ENCODE measurements at places on chromosomes 7 and 10. TPM values are rescaled to one million over a fixed set of nuclear protein-coding genes. Genes with fewer than 3 reads are reported as not detected.

DNA sequence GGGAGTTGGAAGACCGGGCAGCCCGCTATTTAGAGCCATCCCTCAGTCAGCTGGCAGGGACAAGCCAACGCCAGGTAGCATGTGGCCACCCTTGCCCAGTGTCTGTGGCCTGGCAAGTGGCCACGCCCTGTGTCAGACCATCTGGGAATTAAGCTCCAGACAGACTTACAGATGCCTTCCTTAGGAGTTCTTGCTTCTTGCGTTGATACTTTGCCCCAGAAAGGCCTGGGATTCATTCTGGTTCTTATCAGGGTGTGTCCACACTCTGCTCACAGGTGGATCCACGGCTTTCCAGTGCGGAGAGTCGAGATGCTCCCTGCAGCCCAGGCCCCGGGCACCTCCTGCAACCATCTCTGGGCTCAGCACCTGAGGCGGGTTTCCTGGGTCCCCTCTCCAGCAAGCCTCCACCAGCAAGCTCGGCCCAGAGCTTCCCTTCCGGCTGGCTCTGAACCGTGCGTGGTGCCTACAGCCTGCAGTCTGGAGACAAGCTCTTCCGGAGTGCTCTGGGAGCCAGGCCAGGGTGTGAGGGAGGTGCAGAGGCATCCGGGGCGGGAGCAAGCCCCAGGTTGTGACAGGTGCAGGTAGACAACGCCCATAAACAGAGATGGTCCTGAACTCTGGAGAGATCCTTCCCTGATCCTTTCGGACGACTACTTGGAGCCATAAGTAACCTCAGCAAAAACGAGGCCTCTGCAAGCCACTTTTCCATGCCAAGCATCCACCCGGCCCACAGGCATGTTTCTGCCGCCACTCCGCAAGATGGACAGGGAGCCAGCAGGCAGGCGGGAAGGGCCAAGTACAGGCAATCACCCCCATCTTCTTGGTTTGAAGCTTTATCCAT is 32.3 kb upstream of the PPIF start:
- H3K4me3 ChIP-seq = no peak overlapping the region
- H3K36me3 ChIP-seq = peaks cover 42% of the 10 kb centered on the region
- H3K27ac ChIP-seq = no peak overlapping the region

GRCh38 chr10:24396396-24396795 is 187.5 kb downstream of the KIAA1217 start:
- DNase-seq = no peak
- no peaks in the 10 kb centered on the region for H3K27me3 ChIP-seq
- H3K36me3 ChIP-seq = no peaks in the 10 kb centered on the region
- no peaks in the 10 kb centered on the region for H3K4me1 ChIP-seq
- H3K4me3 ChIP-seq = no peak overlapping the region
- H3K27ac ChIP-seq = no peak overlapping the region

DNA sequence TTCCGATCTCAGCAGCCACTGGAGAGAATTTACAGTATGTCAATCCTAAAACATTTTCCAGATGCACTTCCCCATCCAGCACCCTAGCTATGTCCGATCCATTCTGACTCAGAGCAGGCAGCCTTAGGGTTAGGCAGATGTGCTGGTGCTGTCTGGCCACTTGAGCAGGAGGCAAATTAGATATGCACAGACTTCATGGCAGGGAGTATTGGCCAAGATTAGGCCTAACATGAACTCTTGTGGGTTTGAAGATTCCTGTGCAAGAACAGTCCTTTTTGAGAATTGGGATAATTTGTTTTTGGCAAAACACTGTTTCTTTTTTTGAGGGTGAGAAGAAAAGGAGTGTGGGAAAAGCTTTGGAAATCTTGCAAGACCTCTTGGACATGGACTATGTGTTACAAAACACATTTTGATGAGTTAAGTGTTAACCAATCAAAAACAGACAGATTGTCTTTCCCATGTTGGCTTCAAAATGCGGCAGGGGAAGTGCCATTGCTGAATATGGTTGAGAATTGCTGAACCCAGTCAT is 218.6 kb upstream of the INHBA start:
- no peaks in the 10 kb centered on the region for H3K27me3 ChIP-seq
- no peak overlapping the region for H3K27ac ChIP-seq
- DNase-seq = no peak
- no peaks in the 10 kb centered on the region for H3K4me1 ChIP-seq
- no peak overlapping the region for H3K4me3 ChIP-seq
- H3K36me3 ChIP-seq = no peaks in the 10 kb centered on the region

- H3K27ac ChIP-seq = no peak overlapping the region
- no peak for DNase-seq
- no peaks in the 10 kb centered on the region for H3K36me3 ChIP-seq
- no peak overlapping the region for H3K4me3 ChIP-seq
Observed at GRCh38 chr10:119518176-119518575, 24.3 kb downstream of the RGS10 start.

DNA sequence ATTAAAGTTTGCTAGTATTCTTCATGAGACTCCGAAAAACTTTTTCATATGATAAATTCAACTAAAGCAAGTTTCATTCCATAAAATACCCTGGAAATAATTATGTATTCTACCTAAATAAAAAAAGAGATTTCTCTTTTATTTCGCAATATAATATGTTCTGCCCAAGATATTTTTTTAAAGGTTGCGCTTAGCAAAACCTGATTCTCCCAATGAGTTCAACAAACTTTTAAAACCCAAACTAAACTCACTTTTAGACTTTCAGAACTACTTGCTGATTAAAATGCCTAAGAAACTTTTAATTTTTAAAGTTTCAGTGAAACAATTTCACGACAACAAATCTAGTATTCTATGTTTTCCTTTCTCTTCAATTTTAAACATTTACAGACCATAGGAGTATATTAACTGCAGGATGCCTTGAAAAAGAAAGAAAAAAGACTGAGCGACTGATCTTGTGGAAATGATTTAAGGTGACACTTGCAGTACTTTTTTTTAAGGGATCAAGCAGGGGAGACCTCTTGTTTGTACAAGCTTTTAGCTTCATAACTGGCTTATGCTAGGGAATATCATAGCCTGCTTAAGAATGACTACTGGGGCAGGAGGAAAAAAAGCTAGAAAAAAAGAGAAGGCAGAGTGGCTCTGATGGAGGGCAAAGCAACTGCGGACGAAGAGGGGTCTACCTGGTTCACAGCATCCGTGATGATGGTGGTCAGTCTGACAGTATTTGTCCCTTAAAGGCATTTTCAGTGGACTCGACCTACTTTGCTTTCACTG is 1.5 kb downstream of the ZNF800 start:
- no peaks in the 10 kb centered on the region for H3K27me3 ChIP-seq
- peak overlapping the region; percentile 95 for H3K27ac ChIP-seq
- no peak for DNase-seq
- H3K4me3 ChIP-seq = peak overlapping the region; percentile 97
- no peaks in the 10 kb centered on the region for H3K4me1 ChIP-seq

- no peak overlapping the region for H3K4me3 ChIP-seq
- no peaks in the 10 kb centered on the region for H3K4me1 ChIP-seq
- H3K36me3 ChIP-seq = peaks cover 36% of the 10 kb centered on the region
- peak overlapping the region; percentile 49 for H3K27ac ChIP-seq
- no peak for DNase-seq
Observed at GRCh38 chr10:97648562-97649404, 8.3 kb downstream of the PI4K2A start.

DNA sequence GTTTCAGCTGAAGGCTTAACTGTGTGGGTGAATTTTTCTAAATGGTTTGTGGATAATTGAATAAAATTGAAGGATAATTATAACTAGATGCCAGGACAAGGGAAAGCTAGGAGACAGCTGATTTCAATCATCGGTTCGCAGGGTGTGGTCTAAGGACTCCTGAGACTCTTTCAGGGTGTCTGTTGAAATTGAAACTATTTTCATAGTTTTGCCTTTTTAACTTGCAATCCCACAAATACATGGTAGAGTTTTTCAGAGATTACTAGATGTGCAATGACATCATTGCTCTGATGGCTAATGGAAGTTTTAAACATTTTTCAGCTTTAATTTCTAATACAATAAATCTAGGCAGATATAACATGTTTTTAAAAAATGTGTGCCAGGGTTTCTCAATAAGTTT is 18.5 kb downstream of the TRUB1 start:
- H3K27ac ChIP-seq = no peak overlapping the region
- H3K27me3 ChIP-seq = no peaks in the 10 kb centered on the region
- H3K4me1 ChIP-seq = no peaks in the 10 kb centered on the region
- no peaks in the 10 kb centered on the region for H3K36me3 ChIP-seq
- H3K4me3 ChIP-seq = no peak overlapping the region

- no peaks in the 10 kb centered on the region for H3K36me3 ChIP-seq
- H3K27me3 ChIP-seq = no peaks in the 10 kb centered on the region
- DNase-seq = no peak
- no peak overlapping the region for H3K4me3 ChIP-seq
Observed at GRCh38 chr7:618539-619367, 99.1 kb upstream of the PDGFA start.

- peak; percentile 86 for DNase-seq
- H3K27me3 ChIP-seq = no peaks in the 10 kb centered on the region
- H3K27ac ChIP-seq = peak overlapping the region; percentile 35
- H3K4me1 ChIP-seq = no peaks in the 10 kb centered on the region
Observed at GRCh38 chr10:103645141-103646054, 151.9 kb downstream of the NEURL1 start.

DNA sequence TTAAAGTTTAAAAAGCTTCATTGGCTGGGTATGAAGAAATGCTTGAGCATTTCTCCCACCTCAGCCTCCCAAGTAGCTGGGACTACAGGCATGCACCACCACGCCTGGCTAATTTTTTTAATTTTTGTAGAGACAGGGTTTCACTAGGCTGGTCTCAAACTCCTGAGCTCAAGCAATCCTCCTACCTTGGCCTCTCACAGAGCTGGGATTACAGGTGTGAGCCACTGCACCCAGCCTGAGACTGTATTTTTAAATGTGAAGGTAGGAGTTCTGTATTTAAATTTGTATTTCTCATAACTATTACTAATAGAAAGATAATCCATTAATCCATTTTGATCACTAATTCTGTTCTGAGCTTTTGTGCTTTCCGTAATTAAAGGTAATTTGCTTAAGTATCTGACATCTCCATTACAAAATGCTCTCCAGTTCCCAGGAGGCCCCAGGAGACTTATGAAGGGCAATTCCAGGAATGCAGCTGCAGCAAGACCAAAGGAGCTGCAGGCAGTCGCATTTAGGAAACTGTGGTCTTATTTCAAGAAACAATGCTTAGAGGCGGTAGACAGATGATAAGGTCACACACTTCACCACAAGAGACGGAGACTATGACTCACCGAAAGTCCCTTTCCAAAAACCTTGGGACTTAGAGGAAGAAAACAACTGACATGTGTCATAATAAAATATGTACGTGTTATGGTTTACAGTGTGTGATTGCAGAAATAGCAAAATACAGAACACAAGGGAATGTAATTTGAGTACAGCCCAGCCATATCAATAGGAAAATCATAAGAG is 23.3 kb downstream of the YAE1 start:
- H3K27me3 ChIP-seq = no peaks in the 10 kb centered on the region
- no peak overlapping the region for H3K27ac ChIP-seq
- no peak overlapping the region for H3K4me3 ChIP-seq
- H3K36me3 ChIP-seq = no peaks in the 10 kb centered on the region

- H3K36me3 ChIP-seq = no peaks in the 10 kb centered on the region
- no peak overlapping the region for H3K4me3 ChIP-seq
- H3K27me3 ChIP-seq = no peaks in the 10 kb centered on the region
- peak overlapping the region; percentile 39 for H3K27ac ChIP-seq
- no peaks in the 10 kb centered on the region for H3K4me1 ChIP-seq
Observed at GRCh38 chr7:69190763-69191162, 407.5 kb upstream of the AUTS2 start.

GRCh38 chr10:36602374-36602773 is 523.0 kb upstream of the ANKRD30A start:
- DNase-seq = no peak
- H3K36me3 ChIP-seq = no peaks in the 10 kb centered on the region
- no peaks in the 10 kb centered on the region for H3K4me1 ChIP-seq
- H3K27ac ChIP-seq = no peak overlapping the region
- H3K27me3 ChIP-seq = no peaks in the 10 kb centered on the region

DNA sequence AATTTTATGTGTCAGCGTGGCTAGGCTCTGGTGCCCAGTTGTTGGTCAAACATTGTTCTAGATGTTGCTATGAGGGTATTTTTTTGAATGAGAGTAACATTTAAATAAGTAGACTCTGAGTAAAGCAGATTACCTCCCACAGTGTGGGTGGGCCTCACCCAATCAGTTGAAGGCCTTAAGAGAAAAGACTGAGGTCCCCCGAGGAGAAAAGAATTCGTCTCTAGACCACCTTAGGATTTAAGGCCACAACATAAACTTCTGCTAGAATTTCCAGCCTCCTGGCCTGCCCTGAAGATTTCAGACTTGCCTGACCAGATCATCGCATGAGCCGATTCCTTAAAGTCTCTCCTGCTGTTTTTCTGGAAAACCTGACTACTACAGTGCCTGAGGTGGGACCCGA is 45.1 kb upstream of the SRGN start:
- H3K36me3 ChIP-seq = no peaks in the 10 kb centered on the region
- H3K27me3 ChIP-seq = no peaks in the 10 kb centered on the region
- H3K27ac ChIP-seq = no peak overlapping the region
- no peaks in the 10 kb centered on the region for H3K4me1 ChIP-seq
- DNase-seq = no peak
- no peak overlapping the region for H3K4me3 ChIP-seq

DNA sequence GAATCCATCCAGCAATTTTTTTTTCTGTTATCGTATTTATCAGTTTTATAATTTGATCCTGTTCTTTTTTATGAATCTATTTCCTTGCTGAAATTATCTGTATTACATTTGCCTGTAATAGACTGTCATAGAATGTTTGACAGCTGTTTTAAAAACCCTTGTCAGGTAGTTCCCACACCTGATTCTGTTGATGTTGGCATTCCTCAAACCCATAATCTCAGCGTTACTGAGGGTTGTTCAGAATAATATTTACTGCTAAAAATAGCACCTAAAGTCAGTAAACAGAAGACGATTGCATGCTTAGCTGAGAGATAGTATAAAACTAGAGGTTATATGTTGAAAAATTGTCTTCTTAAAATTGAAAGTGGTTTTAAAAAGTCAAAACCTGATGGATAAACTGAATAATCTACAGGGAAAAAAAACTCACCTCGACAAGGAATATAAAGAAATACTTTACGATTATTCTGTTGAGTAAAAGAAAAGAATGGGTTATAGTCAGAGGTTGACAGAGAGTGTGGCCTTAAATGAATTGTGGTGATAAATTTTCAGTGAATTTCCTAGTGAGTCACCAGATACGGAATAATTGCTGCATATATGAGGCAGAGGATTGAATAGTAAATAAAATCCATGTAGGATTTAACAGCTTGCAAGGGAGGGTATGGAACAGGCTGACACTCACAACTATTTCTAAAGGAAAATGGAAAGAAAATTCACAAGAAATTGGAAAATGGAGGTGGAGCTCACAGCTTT is 824.1 kb upstream of the IGFBP3 start:
- H3K27ac ChIP-seq = no peak overlapping the region

The LRRC61 gene
- 9.8 TPM for total RNA-seq

The POU6F2 gene
- total RNA-seq = 0.85 TPM

The EGR2 gene
- 5.9 TPM for total RNA-seq

The SH3PXD2A gene
- 14.6 TPM for total RNA-seq

The ETV1 gene
- 58.4 TPM for total RNA-seq

The GDF2 gene
- total RNA-seq = not detected

The DPYSL4 gene
- total RNA-seq = 4.1 TPM

Data from right atrium auricular region (tissue), 2 donors.